RCC 7860 (cell line): ENCODE measurements at places on chromosomes 7 and 10.

- no peak for DNase-seq
These were observed 73.2 kb upstream of the PPP1R3C start for GRCh38 chr10:91705948-91706670.

DNA sequence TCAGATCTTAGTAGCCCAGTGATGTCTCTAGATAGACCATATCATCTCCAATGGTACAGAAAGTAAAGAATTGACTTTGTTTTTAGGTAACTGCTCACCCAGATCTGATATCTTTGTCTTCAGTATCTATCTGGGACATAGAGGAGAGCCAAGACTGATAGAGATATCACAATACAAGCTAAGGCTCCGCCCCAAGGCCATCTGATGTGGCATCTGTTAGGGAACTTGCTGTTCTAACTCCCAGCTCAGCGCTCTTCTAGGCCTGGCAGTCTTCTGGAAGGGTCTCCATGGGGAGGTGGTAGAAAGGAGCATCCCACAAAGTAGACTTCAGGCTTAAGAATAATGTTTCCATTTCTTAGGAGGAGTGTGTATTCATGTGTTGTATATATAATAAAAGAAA lies 88.4 kb upstream of the SAMD8 start:
- no peak for DNase-seq

- no peak for DNase-seq
These were observed 448.5 kb downstream of the NXPH1 start for GRCh38 chr7:8881916-8882315.

- no peak for DNase-seq
These were observed 851.0 kb upstream of the PHF14 start for GRCh38 chr7:10122551-10123100.

DNA sequence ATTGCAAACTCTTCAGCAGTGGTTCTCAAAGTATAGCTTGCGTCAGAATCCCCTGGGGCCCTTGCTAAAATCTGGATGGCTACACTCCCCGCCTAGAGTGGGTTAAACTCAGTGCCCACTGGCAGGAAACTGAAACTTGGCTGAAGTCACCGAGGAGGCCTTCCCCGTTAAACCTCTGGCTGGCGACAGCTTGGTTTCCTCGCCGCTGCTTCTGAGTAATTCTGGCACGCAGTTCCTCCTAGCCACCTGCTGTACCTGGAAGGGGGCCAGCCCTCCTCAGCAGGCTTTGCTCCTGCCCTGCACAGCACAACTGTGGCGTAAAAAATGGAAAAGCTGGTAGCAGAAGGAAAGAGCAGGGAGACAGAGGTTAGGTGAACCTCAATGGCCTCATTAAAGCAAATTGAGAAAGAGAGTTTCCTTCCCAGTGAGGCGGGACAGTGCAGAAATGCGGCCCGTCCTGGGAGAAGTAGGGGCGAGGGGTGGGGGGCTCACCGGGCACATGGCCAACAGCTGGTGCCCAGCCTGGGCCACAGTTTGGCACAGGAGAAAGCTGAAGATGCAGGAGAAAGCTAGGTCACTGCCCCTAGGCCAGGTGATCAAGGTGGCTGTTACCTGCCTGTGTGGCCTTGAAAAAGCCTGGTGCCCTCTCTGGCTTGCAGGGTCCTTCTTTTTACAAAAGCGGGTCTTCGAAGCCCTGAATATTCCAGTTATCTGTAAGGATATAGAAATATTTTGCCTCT lies 46.6 kb downstream of the ALOX5 start:
- DNase-seq: no peak

- no peak for DNase-seq
These were observed 227.5 kb downstream of the THSD7A start for GRCh38 chr7:11604505-11604904.

GRCh38 chr7:25711940-25712339 lies 440.1 kb upstream of the NFE2L3 start:
- no peak for DNase-seq

GRCh38 chr7:149753375-149754233 lies 19.8 kb downstream of the ZNF467 start:
- peak; percentile 35 for DNase-seq

- peak; percentile 23 for DNase-seq
These were observed 348.7 kb upstream of the LRGUK start for GRCh38 chr7:133778472-133778871.

DNA sequence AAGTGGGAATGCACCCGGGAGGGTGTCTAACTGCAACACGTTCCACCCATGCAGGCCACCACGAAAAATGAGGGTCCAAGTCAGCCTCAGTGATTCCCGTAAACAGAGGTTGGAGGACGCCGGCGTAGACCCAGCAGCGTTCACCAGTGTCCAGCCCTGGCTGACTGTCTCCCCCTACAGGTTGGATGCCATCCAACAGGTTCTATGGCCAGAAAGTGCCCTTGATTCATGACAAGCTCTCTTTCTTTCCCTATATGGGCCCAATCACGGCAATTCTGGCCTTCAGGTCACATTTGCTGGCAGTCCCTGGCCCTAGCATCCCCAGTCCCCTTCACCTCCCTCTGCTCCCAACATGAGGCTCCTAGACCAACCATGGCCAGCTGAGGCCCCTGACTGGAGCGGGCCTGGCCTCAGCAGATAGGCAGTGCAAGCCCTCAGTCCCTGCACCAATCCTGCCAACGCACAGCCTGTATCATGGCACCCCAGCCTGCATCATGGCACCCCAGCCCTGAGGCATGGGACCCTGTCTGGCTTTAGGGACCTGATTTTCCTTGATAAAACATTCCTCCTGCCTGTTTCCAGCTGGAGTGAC lies 227.4 kb downstream of the GRID1 start:
- no peak for DNase-seq

- DNase-seq: no peak
These were observed 20.9 kb upstream of the CYP26C1 start for GRCh38 chr10:93039721-93040120.

GRCh38 chr7:40468891-40469864 lies 334.4 kb downstream of the SUGCT start:
- DNase-seq: no peak

DNA sequence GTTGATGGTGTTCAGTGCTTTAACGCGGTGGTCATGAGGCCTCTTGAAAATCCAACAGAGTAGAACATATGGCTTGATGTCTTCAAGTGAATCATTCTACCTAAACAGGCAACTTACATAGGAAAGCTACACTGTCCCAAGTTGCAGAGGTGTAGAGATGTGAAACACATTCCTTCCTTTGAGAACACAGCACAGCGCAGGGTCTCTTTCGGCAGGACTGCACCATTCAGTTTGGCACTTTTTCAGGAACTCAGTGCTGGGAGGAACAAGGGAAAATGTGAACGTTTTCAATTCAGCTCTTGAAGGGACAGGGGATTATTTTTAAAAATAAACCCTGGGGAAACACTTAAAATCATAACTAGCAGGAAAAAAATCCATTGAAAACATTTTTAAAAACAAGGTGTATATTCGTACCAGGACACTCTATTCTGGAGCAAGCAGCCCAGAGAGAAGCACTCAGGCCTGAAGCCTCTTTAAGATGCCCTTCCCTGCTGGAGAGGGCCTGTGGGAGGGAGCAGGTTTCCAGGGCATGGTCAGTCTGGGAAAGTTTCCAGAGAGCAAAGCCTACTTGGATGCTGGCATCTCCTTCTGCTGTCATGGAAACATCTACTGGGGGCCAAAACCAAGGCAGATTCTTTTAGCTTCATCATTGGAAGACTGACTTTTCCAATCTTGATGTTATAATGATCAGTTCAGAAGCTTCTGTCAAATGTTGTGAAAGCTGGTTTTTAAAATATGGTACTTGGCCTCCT lies 60.4 kb upstream of the NPVF start:
- no peak for DNase-seq

DNA sequence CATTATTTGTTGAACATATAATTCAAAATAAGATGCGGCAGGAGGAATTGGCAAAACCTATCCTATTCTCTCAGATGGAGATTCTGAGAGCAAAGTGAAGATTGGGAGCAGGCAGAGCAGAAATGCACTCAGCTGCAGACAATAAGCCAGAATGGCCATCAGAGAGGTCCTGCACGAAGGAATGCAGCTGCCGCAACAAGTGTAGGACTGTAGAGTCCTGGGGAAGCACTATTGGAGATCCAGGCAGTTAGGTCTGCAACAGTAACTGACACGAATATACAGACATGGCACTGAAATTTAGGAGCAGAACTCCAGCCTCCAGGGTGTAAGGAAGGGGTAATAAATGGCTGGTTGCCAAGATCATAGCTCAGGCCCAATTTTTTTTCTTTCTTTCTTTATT lies 10.4 kb upstream of the COL1A2 start:
- no peak for DNase-seq

DNA sequence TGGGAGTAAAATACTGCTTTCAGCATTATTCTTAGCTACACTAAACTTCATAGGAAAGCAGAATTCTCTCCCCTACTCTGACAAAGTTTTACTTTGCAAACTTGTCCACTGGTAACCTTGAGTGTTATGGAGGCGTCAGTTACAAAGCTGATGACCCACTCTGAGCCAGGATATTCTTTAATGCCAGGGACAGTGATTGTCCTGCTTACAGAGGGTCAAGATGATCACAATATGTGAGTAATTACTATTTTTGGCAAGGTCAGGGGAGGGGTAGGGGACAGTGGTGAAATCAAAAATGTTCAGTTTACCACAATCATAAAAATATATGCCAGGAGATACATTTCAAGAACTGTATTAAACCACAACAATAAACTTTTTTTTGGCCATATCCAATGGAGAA lies 520.6 kb downstream of the SUGCT start:
- no peak for DNase-seq

DNA sequence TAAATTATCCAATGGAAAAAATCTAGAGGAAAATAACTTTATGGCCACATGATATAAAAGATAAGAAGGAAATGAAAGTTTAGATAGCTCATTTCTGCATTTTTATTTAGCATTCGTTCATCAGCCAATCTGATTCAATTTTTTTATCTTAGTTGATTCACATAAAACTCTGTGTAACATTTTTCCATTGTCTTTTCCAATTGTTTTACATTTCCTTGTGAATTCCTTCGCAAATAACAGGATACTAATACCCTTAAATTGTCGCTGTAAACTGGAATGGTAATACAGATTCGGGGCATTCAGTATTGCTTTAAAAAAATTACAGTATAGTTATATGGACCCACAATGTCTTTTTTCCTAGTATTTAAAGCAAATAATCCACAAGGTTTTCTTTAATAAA lies 136.4 kb downstream of the CUBN start:
- DNase-seq: no peak

DNA sequence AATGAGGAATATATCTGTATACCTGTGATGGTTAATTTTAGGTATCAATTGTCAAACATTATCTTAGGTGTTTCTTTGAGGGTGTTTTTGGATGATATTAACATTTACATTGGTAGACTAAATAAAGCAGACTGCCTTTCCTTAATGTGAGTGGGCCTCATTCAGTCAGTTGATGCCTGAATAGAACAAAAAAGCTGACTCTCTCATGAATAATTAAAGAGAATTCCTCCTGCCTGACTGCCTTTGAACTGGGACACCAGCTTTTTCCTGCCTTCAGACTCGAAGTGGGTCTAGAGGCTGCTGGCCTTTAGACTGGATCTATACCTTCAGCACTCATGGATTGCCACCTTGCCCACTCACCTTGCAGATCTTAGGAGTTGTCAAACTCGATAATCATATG lies 117.9 kb upstream of the TMEM168 start:
- no peak for DNase-seq

DNA sequence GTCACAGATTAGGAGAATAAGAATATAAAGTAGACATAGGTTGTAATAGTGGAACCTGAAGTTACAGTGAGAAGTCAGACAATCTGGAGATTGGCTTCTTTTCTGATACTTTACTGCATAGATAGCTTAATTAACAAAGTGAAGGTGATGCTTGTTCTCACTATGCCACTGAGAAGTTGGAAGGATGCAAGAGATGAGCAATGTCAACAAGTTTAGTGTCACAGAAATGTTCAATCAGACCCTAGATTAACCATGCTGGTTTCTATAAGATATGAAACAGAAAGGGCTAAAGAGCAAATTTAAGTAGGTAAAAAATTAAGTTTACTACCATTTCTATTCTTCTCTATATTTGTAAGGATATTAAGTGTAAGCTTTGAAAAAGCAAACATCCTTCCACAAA lies 838.6 kb upstream of the SORCS1 start:
- no peak for DNase-seq

- peak; percentile 9 for DNase-seq
These were observed 15.8 kb upstream of the DUSP5 start for GRCh38 chr10:110481919-110482318.

DNA sequence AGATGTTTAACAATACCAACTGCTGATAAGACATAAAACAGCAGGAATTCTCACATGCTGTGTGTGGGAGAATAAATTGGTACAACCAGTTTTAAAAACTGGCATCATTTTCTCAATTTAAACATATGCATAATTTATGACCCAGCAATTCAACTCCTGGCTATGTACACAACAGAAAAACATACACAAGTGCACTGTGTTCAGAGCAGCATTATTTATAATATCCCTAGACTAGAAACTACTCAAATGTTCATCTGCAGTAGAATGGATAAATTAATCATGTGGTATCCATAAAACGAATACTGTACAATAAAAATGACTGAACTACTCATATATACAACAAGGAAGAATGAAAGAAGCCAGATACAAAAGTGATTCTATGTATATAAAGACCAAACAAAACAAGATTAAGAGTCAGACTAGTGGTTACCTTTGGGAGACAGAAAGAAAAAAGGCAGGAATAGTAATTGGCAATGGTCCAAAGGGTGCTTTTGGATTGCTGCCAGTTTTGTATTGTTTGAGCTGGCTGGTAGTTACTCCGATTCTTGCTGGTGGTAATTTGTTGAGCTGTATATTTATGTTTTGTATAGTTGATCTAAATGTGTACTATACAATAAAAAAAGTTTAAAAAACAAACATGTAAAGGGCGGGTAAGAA lies 306.0 kb downstream of the TFEC start:
- DNase-seq: no peak

GRCh38 chr10:66187053-66187733 lies 738.6 kb upstream of the LRRTM3 start:
- DNase-seq: no peak

GRCh38 chr10:120505866-120506265 lies 48.8 kb downstream of the PLPP4 start:
- DNase-seq: no peak

DNA sequence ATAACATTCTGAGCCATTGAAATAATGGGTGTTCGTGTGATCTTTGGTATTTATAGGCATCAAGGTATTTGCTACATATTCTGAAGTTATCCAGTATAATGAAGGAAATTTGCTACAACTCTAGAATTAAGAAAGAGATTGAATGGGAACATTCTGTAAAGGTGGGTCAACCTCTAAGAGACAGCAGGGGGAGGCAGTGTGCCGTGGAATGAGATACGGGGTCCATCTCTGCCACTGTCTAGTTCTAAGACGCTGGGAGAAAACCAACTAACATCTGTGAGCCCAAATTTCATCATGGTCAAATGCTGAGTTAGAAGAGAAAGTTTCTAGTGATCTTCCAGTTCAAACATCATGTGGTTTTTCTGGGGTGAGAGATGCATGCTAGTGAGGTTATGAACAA lies 368.9 kb downstream of the SORCS1 start:
- DNase-seq: no peak

- DNase-seq: peak; percentile 85
These were observed at the start of gene EPDR1 for GRCh38 chr7:37920305-37920848. Gene EPDR1 (plus strand): TSS chr7:37920640. CDS start chr7:37920940, 300 bp downstream.

GRCh38 chr7:105122619-105123018 lies 108.6 kb downstream of the KMT2E start:
- no peak for DNase-seq

GRCh38 chr7:36881233-36881874 lies 157.1 kb upstream of the AOAH start:
- no peak for DNase-seq

GRCh38 chr10:78401624-78402367 lies 368.1 kb downstream of the RPS24 start:
- no peak for DNase-seq

- DNase-seq: no peak
These were observed 5.0 kb upstream of the TBXAS1 start for GRCh38 chr7:139823959-139824521.
